SK-N-SH (cell line): ENCODE measurements at places on chromosomes 3 and 15. TPM values are rescaled to one million over a fixed set of nuclear protein-coding genes. Genes with fewer than 3 reads are reported as not detected.

DNA sequence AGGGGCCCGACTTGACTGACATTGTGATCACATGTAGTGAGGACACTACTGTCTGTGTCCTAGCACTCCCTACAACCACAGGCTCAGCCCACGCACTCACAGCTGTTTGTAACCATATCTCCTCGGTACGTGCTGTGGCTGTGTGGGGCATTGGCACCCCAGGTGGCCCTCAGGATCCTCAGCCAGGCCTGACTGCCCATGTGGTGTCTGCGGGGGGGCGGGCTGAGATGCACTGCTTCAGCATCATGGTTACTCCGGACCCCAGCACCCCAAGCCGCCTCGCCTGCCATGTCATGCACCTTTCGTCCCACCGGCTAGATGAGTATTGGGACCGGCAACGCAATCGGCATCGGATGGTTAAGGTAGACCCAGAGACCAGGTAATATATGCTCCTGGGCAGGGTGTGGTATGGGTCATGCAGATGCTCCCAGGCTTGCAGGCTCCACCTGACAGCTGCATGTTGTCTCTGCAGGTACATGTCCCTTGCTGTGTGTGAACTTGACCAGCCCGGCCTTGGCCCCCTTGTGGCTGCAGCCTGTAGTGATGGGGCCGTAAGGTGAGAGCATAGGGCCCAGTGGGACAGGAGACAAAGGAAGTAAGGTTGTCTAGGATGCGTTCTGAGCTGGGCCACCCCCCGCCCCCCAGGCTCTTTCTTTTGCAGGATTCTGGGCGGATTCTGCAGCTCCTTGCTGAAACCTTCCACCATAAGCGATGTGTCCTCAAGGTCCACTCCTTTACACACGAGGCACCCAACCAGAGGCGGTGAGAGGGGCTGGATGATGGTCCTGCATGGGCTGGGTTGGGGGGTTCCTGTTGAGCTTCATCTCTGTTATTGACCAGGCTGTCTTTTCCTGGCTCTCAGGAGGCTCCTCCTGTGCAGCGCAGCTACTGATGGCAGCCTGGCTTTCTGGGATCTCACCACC, 4.4 kb downstream of the DALRD3 start:
- no peaks in the 10 kb centered on the region for H3K27me3 ChIP-seq
- no peak overlapping the region for H3K4me3 ChIP-seq
- no peaks in the 10 kb centered on the region for H3K4me1 ChIP-seq
- no peak overlapping the region for H3K27ac ChIP-seq

DNA sequence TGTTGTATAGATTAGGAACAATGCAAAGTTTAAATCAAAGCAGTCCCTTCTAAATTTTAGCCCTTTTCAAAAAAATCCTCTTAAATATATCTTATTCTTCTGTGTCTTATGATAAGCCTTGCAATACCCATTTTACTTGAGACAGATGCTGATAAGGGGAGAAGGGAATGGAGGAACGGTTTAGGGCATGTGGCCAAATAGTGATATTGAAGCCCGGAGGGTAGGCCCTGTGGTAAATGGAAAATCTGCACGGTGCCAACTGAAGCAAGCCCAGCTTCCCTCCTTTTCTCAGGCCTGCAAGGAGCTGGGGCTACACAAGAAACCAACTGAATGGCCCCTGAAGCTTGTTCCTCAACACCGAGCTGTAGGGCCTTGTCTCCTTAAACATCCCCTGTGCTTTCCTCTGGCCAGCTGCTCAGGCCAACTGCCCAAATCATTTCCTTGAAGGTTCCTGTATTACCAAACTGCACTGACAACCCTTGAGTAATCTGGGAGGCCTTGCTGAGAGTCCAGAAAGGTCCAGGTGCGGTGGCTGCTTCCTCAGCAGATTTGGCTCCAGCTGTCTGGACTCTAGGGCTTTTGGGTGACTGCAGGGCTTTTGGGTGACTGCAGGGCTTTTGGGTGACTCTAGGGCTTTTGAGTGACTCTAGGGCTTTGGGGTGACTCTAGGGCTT, 67.2 kb downstream of the NCEH1 start:
- no peak for DNase-seq
- no peaks in the 10 kb centered on the region for H3K27me3 ChIP-seq
- H3K4me1 ChIP-seq = peaks cover 5% of the 10 kb centered on the region

Gene MYLK
- polyA plus RNA-seq = 262 and 272 TPM in 2 replicates

- DNase-seq = peak; percentile 84
- H3K4me1 ChIP-seq = 0 out of 2 replicates have a peak, but pooled peaks cover 3% of the 10 kb centered on the region
- peak within 1 kb of the TSS; percentile 97 for H3K27ac ChIP-seq
- no peaks in the 10 kb centered on the region for H3K27me3 ChIP-seq
These were observed at the start of gene AVEN for GRCh38 chr15:34038871-34039789. AVEN (minus strand) TSS chr15:34039204; CDS start chr15:34039046, 158 bp downstream.

GRCh38 chr3:101680466-101680865, 3.5 kb upstream of the ZBTB11 start:
- peak overlapping the region; percentile 20; the same call in 1 of the 2 replicates for H3K27ac ChIP-seq
- peaks cover 21% of the 10 kb centered on the region for H3K4me1 ChIP-seq
- no peak overlapping the region for H3K4me3 ChIP-seq
- peaks cover 58% of the 10 kb centered on the region for H3K36me3 ChIP-seq
- no peak for DNase-seq

DNA sequence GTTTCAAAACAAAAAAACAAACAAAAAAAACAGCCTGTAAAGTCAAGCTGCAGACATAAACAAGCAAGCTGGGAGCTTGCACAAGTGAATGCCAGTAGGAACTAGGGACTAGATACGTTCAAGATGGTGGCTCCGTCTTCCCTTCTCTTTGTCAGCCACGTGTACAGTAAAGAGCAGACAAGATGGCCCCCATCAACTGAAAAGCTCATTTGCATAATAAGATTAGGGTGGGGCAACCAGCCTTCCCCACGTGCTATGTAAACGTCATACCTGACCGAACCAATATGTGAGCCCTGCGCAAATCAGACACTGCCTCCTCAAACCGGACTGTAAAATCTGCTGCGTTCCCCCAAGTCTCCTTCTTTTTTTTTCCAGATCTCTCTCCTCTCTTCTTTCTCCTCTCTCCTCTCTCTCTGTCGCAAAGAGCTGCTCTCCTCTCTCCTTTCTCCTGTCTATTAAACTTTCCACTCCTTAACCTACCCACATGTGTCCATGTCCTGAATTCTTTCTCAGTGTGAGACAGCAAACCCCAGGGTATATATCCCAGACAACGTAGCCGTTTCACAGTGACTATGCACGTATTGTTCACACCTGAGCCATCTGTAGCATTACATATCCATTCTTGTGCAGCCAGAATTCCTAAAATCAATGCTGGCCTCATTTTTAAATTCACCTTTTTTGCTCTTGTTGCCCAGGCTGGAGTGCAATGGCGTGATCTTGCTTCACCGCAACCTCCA, 31.2 kb upstream of the FXR1 start:
- H3K4me1 ChIP-seq = no peaks in the 10 kb centered on the region
- DNase-seq = no peak
- H3K27me3 ChIP-seq = no peaks in the 10 kb centered on the region
- no peak overlapping the region for H3K4me3 ChIP-seq

- peak; percentile 28 for DNase-seq
- H3K27ac ChIP-seq = peak overlapping the region; percentile 74
- H3K4me1 ChIP-seq = peaks cover 27% of the 10 kb centered on the region
- H3K4me3 ChIP-seq = no peak overlapping the region
- H3K36me3 ChIP-seq = peaks cover 9% of the 10 kb centered on the region
- no peaks in the 10 kb centered on the region for H3K27me3 ChIP-seq
These were observed 61.7 kb upstream of the PPIB start for GRCh38 chr15:64224511-64224910.

Gene SUSD5
- 0.97 and 1.2 TPM in 2 replicates for polyA plus RNA-seq
